ENCODE measurements at places on chromosomes 4 and X.
A peak's percentile ranks its signal among the peaks of the same experiment; 100 is the strongest.

GRCh38 chrX:1475881-1476280 is 23.2 kb upstream of the ASMTL start:
- no peak for DNase-seq

DNA sequence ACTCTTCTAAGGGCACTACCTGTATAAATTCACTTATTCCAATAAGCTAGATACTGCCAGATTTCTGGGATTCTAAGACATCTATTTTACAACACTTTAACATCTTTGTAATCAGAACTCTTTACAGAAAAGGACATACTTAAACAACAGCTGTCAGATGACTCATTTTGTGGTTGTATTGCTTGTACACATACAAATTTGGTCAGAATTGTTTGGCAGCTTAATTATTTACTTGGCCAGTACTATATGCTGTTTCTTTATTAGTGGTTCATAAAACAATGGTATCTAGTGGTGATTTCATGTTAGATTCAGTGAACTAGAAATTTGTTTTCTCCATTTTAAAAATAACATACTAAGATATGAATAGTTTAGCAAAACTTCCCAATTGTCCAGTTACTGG is 27.2 kb downstream of the PALLD start:
- no peak for DNase-seq

DNA sequence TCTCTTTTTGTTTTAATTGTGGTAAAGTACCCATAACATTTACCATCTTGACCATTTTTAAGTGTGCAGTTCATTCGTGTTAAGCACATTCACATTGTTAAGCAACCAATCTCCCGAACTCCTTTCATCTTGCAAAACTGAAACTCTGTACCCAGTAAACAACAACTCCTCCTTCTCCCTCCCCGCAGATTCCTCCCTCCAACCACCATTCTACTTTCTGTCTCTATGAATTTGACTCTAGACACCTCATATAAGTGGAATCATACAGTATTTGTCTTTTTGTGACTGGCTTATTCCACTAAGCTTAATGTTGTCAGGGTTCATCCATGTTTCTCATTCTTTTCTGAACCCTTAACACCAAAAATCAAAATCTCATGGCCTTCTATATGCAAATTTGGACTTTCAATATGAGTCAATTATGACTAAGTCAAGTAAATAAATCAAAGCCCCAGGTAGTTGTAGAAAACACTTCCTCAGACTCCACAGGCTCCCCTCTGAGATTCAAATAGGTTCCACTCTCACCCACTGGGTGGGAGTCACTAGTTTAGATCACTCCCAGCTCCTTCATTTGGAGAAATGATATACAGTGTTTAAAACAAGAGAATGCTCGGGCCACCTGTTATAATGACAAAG is 9.8 kb upstream of the RTL5 start:
- no peak for DNase-seq

- peak; percentile 37 for DNase-seq
Measured at GRCh38 chr4:124262211-124263179, 450.0 kb downstream of the ANKRD50 start.

GRCh38 chr4:94852616-94853015 is 94.9 kb downstream of the BMPR1B start:
- DNase-seq: no peak

GRCh38 chr4:185797596-185798338 is 14.2 kb downstream of the SORBS2 start:
- DNase-seq: no peak

DNA sequence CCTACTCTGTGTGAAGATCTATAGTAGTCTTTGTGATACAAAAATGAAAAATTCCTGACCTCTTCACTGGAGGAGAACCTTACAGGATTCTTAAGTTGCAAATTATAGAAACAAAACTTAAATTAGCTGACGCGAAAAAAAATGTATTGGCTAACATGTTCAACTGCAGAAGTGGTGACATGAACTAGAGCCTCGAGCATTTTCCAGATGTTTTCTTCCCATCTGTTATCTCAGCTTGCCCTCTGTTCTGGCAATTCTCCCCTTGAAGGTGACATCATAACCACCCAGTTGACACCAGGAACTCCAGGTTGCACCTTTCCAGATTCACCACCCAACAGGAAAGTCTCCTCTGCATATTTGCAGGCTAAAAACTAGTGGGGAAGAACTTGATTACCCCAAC is 222.4 kb downstream of the KDR start:
- no peak for DNase-seq

- DNase-seq: no peak
Measured at GRCh38 chrX:15293451-15293850, 22.0 kb downstream of the ASB11 start.

- DNase-seq: no peak
Measured at GRCh38 chr4:70559924-70560323, 32.1 kb upstream of the AMBN start.

- DNase-seq: no peak
Measured at GRCh38 chr4:78558410-78558809, 6.8 kb downstream of the ANXA3 start.

- DNase-seq: no peak
Measured at GRCh38 chrX:24506082-24506481, 41.0 kb downstream of the PDK3 start.

- no peak for DNase-seq
Measured at GRCh38 chr4:76947369-76947768, 2.2 kb upstream of the SEPTIN11 start.

DNA sequence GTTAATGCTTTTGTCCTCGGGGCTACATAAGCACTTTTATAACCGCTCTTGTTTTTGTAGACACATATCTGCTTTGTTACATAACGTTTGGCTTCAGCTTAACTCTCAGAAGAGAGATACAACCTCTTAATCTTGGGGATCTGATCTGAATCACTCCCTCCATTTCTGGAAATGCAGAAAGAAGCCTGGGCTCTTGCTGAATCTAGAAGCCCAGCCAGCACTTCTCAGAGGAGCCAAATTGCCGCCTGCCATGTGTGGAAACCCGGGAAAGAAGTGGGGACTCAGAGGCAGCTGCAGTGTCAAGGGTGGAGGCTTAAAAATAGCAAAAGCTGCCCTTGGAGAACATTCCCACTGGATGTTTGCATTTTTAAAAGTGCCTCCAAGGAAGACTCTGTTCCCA is 69.3 kb upstream of the LDB2 start:
- DNase-seq: no peak

- DNase-seq: no peak
Measured at GRCh38 chrX:41005445-41005992, 79.7 kb upstream of the USP9X start.

- DNase-seq: no peak
Measured at GRCh38 chr4:102647117-102647516, 113.7 kb downstream of the MANBA start.

- no peak for DNase-seq
Measured at GRCh38 chr4:155974476-155974749, 20.7 kb upstream of the CTSO start.

GRCh38 chr4:108751321-108751720 is 11.5 kb downstream of the ETNPPL start:
- DNase-seq: no peak

GRCh38 chrX:146956760-146957159 is 142.2 kb upstream of the CXorf51A start:
- DNase-seq: no peak

DNA sequence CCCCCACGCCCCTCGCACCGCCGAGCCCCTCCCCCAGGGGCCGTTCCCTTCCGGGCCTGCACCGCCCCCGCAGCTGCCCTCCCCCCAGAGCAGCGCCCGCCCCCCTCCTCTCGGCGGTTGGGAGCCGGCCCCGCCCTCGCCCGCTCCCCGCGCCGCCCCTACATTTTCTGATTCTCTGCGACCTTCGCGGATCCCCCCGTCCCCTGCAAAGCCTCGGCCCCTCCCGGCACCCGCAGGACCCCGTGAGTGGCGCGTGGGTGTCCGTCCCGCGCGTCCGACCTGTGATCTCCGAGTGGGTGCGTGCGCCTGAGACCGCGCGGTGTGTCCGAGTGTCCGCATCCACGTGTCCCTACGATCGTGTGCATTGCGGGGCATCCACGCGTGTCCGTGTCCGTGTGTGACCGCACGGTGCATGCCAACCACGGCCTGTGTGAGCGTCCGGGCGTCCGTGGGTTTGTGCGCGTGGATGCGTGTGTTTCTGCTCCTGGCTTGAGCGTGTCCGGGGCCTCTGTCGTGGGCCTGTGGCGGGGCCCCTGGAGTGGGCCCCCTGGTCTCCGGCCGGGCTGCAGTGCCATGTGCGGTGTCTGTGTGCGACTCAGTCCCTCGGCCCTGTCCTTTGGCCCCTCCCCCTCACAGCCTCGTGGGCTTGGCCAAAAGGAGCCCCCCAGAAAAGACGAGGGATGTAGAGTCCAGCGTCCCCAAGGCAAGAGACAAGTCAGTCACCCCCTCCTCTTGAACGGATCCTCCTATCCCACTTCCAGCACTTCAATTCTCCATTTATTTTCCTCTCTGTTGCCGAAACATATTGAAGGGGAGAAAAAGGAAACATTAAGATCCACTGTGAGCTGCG is 8.8 kb upstream of the NKX1-1 start:
- no peak for DNase-seq

DNA sequence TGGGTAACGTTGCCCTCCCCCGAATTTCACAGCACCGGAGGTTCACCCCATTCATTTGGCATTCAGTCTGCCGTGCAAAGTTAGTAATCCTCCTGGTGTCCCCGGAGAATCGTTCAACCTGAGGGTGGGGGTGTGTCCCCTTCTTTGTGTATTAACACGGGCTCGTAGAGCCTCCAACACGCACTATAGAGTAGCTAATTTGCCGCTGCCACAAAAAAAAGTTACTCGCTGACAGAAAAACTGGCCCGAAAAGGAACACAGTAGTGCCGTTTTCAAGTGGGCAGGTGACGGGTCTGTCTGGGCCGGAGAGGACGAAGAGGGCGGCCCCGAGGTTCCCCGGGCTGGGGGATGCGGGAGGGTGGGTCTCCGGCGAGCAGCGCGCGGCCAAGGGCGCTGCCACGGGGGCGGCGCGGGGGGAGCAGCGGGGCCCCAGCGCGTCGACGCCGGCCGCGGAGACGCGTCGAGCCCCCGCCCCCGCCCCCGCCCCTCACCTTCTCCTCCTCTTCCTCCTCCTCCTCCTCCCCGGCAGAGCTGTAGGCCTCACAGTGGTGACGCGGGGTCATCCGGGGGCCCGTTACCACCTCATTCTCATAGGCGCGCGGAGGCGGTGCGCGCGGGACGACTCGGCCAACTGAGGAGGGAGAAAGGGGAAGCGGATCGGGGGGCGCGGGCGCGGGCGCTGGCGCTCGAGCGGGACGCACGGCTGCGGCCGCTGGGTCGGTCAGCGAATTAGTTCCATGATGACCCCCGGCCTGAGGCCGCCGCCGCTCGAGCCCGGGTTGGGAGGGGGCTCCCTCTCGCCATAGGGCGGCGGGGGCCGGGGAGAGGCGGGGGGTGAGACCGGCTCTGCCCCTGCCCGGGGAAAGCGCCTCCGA is 571 bp downstream of the CCNI start:
- peak; percentile 73 for DNase-seq

GRCh38 chr4:24642981-24643547 is 58.7 kb upstream of the DHX15 start:
- DNase-seq: no peak

GRCh38 chrX:115639334-115639880 is 78.4 kb downstream of the PLS3 start:
- DNase-seq: no peak

DNA sequence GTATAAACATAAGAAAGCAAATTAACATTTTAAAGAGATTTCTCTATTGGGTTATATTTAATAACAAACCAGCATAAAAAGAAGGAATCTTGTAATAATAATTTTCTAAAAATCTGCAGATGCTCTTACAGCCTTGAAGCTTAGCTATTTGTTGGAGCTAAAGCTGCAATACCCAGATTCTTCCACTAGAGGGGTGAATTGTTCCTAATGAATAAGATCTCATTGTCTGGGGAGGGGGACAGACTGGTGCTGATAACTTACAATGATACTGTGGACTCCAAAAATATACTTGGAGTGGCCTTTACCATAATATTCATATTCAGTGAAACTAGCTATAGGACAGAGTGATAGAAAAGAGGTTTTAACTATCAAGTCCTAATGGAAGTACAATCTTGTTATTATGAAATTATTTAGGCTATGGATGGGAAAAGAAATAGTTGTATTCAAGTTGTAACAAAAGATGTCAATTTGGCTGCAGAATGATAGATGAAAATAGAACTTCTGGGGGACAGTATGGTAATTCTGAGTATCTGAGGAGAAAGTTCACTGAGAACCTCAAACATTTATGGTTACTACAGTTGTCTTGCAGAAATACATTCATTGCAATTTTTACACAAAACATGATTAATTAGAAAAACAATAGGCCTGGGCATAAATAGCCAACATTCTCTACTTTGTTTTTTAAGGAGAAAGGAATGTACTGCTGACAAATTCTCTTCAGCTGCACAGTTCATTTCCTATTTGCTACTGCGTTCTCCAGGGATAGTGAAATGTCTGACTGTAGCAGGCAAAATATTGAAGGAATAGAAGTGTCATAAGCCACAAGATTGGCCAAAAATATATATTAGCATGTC is 443.3 kb downstream of the GBA3 start:
- DNase-seq: no peak

DNA sequence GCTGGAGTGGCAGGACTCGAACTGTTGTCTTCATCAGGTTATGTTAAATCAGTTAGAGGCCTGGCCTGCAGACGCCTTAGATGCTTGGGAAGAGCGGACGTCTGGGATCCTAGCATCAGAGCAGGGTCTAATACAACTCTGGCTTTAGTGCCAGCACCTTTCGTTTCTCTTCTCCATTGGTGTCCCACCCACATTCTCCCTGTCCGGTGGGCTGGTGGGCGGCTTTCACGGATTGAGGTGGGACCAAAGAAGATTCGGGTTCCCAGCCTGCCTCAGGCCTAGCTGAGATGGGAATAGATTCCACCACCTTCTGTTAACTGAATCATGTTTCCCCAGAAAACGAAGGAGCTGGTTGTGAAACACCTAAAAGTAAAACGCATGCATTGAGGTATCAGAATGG is 939 bp downstream of the PDK3 start:
- DNase-seq: no peak

- no peak for DNase-seq
Measured at GRCh38 chrX:47941423-47941822, 62.4 kb downstream of the ZNF182 start.

- no peak for DNase-seq
Measured at GRCh38 chr4:76984127-76984526, 34.6 kb downstream of the SEPTIN11 start.

GRCh38 chr4:113452868-113453620 is 308.5 kb downstream of the CAMK2D start:
- no peak for DNase-seq

DNA sequence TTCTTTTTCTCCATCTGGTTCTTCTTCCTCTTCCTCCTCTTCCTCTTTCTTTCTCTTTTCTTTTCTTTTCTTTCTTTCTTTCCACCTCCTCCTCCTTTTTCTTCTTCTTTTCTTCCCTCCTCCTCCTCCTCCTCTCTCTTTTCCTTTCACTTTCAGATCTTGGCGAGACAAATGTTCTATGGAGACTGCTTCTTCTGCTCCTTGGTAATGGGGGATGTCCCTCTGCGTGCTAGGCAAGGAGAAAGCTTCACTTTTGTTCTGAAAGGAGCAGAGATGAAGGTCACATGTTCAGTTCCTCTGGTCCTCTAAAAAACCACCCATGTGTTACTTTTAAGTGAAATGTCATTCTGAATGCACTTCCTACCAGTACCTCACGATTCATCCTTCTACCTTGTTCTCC is 33.2 kb downstream of the NBDY start:
- DNase-seq: peak; percentile 45

Measured in stimulated activated naive B cell treated with anti-CD40 and anti-IgM and Interleukin-4, amounts not matched to agents 10 μg/mL and 1 μg/mL and 100 μg/mL, for 72 hours (primary cell).